ENCODE measurements at places on chromosomes 2 and 18. TPM values are rescaled to one million over a fixed set of nuclear protein-coding genes. Genes with fewer than 3 reads are reported as not detected.
A peak's percentile ranks its signal among the peaks of the same experiment; 100 is the strongest.

The CNNM4 gene
- total RNA-seq, result 80.4 TPM

The SOX11 gene
- total RNA-seq, result 0.35 TPM

The ILKAP gene
- total RNA-seq, result 50.3 TPM

The HOXD13 gene
- total RNA-seq, result 0.32 TPM

The MATN3 gene
- total RNA-seq, result 0.13 TPM

The ERBB4 gene
- total RNA-seq, result 0.05 TPM

The SKA1 gene
- total RNA-seq, result 3.6 TPM

The MYO5B gene
- total RNA-seq, result 106 TPM

The NFATC1 gene
- 1.6 TPM for total RNA-seq

The DCC gene
- 0.10 TPM for total RNA-seq

DNA sequence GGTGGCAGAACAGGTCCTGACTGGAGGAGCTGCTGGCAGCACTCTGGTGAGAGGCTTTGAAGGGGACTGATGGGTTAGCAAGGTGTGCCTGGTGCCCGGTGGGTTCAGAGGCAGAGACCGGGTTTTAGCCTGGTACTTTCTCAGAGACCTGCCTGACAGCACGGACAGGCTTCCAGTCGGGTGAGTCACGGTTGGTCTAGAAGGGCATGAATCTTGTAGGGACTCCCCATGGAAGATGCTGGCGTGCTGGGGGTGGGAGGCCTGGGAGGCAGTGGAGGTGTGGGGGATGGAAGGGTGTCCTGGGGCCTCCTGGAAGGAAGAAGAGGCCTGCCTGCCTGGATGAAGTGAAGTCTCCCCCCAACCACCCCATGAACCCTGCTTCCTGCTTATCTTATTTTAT lies 52.6 kb downstream of the ACKR3 start:
- no peak for DNase-seq
- H3K27ac ChIP-seq, result no peak overlapping the region
- no peaks in the 10 kb centered on the region for H3K27me3 ChIP-seq

GRCh38 chr2:119247844-119248271 lies 24.2 kb downstream of the STEAP3 start:
- no peak overlapping the region for H3K27ac ChIP-seq
- H3K4me3 ChIP-seq, result no peak overlapping the region
- H3K36me3 ChIP-seq, result no peaks in the 10 kb centered on the region

- H3K27me3 ChIP-seq, result no peaks in the 10 kb centered on the region
- H3K4me3 ChIP-seq, result no peak overlapping the region
Observed at GRCh38 chr2:133780099-133780996, 212.1 kb upstream of the NCKAP5 start.

DNA sequence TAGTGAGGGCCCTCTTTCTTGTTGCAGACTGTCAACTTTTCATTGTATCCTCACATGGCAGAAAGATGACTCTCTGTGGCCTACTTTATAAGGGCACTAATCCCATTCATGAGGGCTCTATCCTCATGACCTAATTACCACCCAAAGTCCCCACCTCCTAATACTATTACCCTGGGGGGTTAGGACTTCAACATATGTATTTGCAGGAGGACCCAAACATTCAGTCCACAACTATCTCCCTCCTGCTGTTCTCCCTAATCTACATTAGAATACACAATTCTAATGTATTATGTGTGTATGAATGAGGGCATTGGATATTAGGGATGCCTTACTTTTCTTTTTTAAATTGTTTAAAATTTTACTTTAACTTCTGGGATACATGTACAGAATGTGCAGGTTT lies 246.0 kb upstream of the TANK start:
- no peak for DNase-seq
- H3K27ac ChIP-seq, result no peak overlapping the region
- H3K27me3 ChIP-seq, result no peaks in the 10 kb centered on the region
- no peaks in the 10 kb centered on the region for H3K4me1 ChIP-seq
- no peak overlapping the region for H3K4me3 ChIP-seq
- no peaks in the 10 kb centered on the region for H3K36me3 ChIP-seq

- H3K4me3 ChIP-seq, result no peak overlapping the region
- no peaks in the 10 kb centered on the region for H3K36me3 ChIP-seq
- H3K4me1 ChIP-seq, result peaks cover 17% of the 10 kb centered on the region
- DNase-seq, result no peak
- H3K27me3 ChIP-seq, result no peaks in the 10 kb centered on the region
Observed at GRCh38 chr2:240988146-240988545, 10.3 kb upstream of the SNED1 start.

GRCh38 chr2:171431677-171432167 lies 2.1 kb downstream of the METTL8 start:
- H3K4me3 ChIP-seq, result no peak overlapping the region
- no peaks in the 10 kb centered on the region for H3K27me3 ChIP-seq
- H3K27ac ChIP-seq, result no peak overlapping the region
- no peaks in the 10 kb centered on the region for H3K36me3 ChIP-seq
- peaks cover 5% of the 10 kb centered on the region for H3K4me1 ChIP-seq

DNA sequence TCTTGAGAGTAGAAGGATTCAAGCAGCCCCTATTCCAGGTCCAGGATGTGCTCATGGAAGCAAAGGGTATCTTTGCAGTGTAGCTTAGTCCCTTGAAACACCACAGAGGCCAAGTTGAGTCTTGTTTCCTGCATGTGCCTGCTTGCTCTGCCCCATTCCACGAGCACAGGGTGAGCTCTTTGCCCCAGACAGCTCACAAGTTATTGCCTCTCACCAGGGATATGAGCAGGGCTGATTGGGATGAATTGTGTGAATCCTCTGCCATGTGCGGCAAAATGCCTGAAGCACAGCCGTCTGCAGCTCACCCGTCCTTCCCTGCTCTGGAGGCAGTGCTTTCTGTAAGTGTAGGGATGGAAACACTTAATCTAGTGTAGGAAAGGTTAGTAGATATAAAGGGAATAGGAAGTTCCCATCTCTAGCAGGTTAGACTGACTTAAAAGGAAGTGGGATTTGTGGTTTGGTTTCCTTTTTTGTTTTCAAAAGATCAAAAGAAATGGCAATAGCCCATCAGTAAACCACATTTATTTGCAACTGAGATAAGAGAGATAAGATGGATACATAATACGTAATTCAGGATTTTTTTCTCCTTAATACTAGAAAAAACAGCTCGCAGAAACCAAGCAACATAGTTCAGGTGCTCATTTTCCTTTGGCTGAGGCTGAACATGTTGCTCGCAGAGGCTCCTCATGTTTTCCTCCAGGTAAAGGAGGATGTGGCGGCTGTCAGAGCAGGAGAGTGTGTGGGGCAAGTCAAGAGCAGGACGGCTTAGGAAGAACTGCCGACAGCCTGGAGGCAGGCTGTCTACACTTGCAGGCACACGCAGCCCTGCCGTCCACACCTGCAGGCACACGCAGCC lies 41.4 kb downstream of the TMEM182 start:
- H3K4me1 ChIP-seq, result no peaks in the 10 kb centered on the region
- no peaks in the 10 kb centered on the region for H3K27me3 ChIP-seq
- H3K27ac ChIP-seq, result no peak overlapping the region
- H3K36me3 ChIP-seq, result no peaks in the 10 kb centered on the region
- H3K4me3 ChIP-seq, result no peak overlapping the region

GRCh38 chr18:79818036-79818435 lies 20.3 kb downstream of the KCNG2 start:
- H3K4me1 ChIP-seq, result no peaks in the 10 kb centered on the region
- no peak for DNase-seq
- no peak overlapping the region for H3K4me3 ChIP-seq
- no peak overlapping the region for H3K27ac ChIP-seq

- no peak for DNase-seq
- H3K4me3 ChIP-seq, result no peak overlapping the region
- H3K27me3 ChIP-seq, result no peaks in the 10 kb centered on the region
- H3K27ac ChIP-seq, result no peak overlapping the region
- H3K4me1 ChIP-seq, result no peaks in the 10 kb centered on the region
Observed at GRCh38 chr18:5964996-5965395, 69.7 kb upstream of the TMEM200C start.

DNA sequence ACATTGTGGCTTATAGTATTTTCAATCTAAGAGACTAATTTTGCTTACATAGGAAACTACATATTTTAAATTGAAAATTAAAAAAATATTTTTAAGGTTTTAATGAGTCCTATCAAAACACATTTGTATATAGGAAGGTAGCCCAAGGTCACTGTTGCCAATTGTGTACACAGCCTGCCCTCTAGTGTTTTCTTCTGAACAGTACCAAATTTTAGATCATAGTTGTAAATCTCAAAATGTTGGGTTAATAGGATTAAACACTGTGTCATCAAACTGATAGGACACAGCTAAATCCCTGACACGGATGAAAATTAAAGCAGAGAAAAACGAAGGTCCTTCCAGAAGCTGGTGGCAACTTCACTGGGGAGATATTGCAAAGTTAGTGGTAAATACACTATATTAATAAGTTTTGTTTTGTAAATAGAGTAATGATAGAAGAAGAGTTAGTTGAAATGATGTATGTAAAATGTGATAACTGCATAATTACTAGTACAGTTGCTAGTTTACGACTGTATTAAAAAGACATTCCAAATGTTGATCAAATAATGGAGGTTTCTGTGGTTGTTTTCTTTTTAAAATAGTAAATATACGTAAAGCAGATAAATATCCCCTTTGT lies 19.7 kb downstream of the CLUL1 start:
- H3K27me3 ChIP-seq, result no peaks in the 10 kb centered on the region
- H3K4me1 ChIP-seq, result no peaks in the 10 kb centered on the region
- H3K27ac ChIP-seq, result no peak overlapping the region
- no peak overlapping the region for H3K4me3 ChIP-seq
- DNase-seq, result no peak

GRCh38 chr2:212892193-212892592 lies 259.2 kb downstream of the IKZF2 start:
- H3K27ac ChIP-seq, result no peak overlapping the region
- no peak overlapping the region for H3K4me3 ChIP-seq
- H3K27me3 ChIP-seq, result no peaks in the 10 kb centered on the region
- DNase-seq, result no peak
- H3K4me1 ChIP-seq, result no peaks in the 10 kb centered on the region

GRCh38 chr2:126777620-126777978 lies 121.1 kb upstream of the TEX51 start:
- H3K4me1 ChIP-seq, result no peaks in the 10 kb centered on the region
- no peak overlapping the region for H3K27ac ChIP-seq
- no peak for DNase-seq
- H3K4me3 ChIP-seq, result peak overlapping the region; percentile 53

GRCh38 chr2:20333738-20334137 lies 16.9 kb downstream of the PUM2 start:
- H3K4me3 ChIP-seq, result no peak overlapping the region
- no peaks in the 10 kb centered on the region for H3K4me1 ChIP-seq
- DNase-seq, result no peak
- H3K27me3 ChIP-seq, result no peaks in the 10 kb centered on the region

- H3K27me3 ChIP-seq, result no peaks in the 10 kb centered on the region
- H3K4me1 ChIP-seq, result no peaks in the 10 kb centered on the region
- H3K27ac ChIP-seq, result no peak overlapping the region
Observed at GRCh38 chr18:54772056-54772455, 56.2 kb upstream of the RAB27B start.

- H3K27ac ChIP-seq, result peak overlapping the region; percentile 100
- H3K36me3 ChIP-seq, result no peaks in the 10 kb centered on the region
Observed at GRCh38 chr2:207528980-207529329, 807 bp upstream of the CREB1 start.

DNA sequence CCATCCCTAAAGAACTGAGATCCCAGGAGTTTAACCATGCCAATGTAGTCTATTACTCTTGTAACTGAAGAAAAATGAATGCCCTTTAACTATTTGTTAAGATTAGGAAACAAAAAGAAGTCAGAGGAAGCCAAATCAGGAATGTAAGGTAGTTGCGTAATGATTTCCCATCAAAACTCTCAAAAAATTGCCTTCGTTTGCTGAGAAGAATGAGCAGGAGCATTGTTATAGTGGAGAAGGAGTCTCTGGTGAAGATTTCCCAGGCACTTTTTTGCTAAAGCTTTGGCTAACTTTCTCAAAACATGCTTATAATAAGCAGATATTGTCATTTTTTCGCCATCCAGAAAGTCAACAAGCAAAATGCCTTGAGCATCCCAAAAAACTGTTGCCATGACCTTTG lies 224.0 kb upstream of the SIX2 start:
- H3K4me3 ChIP-seq, result no peak overlapping the region
- H3K27ac ChIP-seq, result no peak overlapping the region
- H3K36me3 ChIP-seq, result no peaks in the 10 kb centered on the region
- H3K27me3 ChIP-seq, result no peaks in the 10 kb centered on the region
- no peaks in the 10 kb centered on the region for H3K4me1 ChIP-seq

- no peaks in the 10 kb centered on the region for H3K4me1 ChIP-seq
- no peak overlapping the region for H3K27ac ChIP-seq
- no peak overlapping the region for H3K4me3 ChIP-seq
Observed at GRCh38 chr2:149006883-149007543, 31.5 kb upstream of the LYPD6B start.

- no peak overlapping the region for H3K4me3 ChIP-seq
- H3K27ac ChIP-seq, result no peak overlapping the region
- no peak for DNase-seq
- H3K4me1 ChIP-seq, result no peaks in the 10 kb centered on the region
- H3K36me3 ChIP-seq, result no peaks in the 10 kb centered on the region
- no peaks in the 10 kb centered on the region for H3K27me3 ChIP-seq
Observed at GRCh38 chr2:152598975-152599759, 118.1 kb downstream of the PRPF40A start.

GRCh38 chr2:19195661-19196060 lies 162.8 kb downstream of the OSR1 start:
- no peak overlapping the region for H3K27ac ChIP-seq
- H3K27me3 ChIP-seq, result no peaks in the 10 kb centered on the region
- DNase-seq, result no peak
- H3K4me3 ChIP-seq, result no peak overlapping the region
- H3K36me3 ChIP-seq, result no peaks in the 10 kb centered on the region

DNA sequence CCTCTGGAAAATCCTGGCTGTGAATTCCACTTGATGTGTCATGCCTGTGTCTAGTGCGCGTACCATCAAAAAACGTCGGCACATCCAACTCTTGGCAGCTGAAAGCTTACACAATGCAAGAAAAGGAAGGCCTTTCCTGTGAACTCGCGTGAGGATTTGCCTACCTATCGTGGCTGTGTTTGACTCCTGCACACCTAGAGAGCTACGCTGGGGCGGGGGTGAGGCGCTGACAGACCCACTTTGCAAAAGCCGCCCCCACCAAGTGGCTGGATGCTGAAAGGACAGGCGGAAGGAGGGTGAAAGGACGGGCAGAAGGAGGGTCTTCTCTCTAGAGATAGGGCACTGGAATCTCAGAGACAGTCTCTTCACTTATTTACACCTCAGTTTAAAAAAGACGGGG lies 270.1 kb downstream of the EIPR1 start:
- H3K36me3 ChIP-seq, result no peaks in the 10 kb centered on the region
- no peak overlapping the region for H3K27ac ChIP-seq
- DNase-seq, result peak; percentile 4
- H3K4me3 ChIP-seq, result no peak overlapping the region
- no peaks in the 10 kb centered on the region for H3K4me1 ChIP-seq

- no peak overlapping the region for H3K27ac ChIP-seq
- no peak overlapping the region for H3K4me3 ChIP-seq
- DNase-seq, result no peak
- H3K27me3 ChIP-seq, result no peaks in the 10 kb centered on the region
- no peaks in the 10 kb centered on the region for H3K4me1 ChIP-seq
Observed at GRCh38 chr2:40028792-40029488, 249.9 kb upstream of the THUMPD2 start.
